ENCODE measurements at places on chromosomes 3 and 15.

DNA sequence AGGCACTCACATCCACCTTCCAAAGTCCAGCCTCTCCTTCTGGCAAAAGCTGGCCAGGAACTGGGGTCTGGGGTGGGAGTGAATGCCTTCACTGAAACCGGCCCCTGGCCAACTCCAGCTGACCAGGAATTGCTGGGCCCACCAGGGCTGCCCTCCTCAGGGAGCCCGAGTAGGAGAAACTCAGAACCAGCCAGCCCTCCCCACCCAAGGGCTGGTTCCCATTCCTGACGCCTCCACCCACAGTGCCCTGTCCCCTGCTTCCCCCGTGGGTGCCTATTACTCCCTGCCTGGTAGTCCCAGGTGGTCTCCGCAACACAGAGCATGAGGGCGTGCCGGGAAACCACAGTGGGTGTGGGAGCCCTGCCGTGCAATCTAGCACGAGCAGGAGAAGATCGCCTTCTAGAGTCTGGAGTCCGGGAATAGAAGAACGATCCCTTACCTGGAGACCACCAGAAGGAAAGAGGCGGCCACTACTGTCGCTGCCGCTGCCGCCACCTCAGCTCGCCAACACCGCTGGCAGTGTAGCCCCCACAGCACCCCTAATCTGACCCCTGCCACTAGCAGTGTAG is 178.8 kb downstream of the POTEB3 start:
- no peak for DNase-seq

GRCh38 chr3:57154470-57155309 is 10.5 kb downstream of the IL17RD start:
- DNase-seq, result no peak

DNA sequence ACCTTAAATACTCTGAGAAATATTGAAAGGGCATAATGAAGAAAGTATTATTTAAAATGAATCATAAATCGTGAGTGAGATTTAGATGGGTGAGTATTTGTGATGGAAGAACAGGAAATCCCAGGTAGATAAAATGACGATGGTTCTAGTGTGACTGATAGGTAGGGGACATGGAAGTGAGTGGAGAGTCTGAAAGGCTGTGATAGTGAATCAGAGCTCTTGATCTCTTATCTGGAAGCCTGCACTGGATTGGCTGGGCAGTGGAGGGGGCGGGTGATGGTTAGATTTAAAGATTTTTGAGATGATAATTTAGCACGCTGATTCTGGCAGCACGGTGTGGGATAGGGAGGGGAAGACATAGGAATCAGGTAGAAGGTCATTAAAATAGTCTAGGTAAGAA is 20.1 kb downstream of the HGD start:
- no peak for DNase-seq

DNA sequence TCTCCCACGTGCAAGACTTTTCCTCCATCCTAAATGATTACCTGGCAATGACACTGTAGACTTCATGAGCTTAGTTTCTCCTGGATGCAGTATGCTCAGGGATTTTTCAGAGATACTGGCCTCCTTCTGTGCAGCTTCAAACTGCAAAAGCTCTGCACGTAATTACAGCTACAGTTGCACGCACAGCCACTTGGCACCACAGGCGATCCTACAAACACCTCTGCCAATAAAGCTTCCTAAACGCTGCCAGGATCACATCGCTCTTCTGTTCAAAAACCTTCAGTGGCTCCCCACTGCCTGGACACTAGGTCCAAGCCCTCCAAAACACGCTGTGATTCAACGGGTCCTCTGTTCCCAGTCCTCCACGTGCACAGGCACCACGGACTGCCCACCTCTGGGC is 49.5 kb downstream of the NUP210 start:
- DNase-seq, result no peak

DNA sequence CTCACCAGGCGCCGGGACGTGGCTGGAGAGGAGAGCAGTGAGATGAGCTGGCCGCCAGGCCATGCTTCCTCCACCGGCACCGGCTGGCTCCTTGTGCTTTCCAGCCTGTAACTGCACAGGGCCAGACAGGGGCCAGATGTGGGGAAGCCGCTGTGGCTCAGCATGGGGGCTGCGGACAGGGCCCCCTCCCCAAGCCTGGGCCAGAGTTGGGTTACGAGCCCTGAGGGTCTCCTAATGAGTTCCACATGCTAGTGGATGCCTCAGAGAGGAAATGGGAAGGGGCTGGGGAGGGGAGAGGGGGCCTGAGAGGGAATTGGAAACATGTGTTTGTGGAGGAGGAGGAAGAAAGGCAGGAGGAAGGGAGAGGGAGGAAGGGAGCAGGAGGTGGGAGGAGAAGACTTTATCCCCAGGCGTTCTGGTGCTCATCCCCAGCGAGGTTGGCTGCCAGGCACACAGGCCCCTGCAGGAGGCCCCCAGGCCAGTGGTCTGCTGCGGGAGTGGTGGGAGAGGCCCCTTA is 11.7 kb upstream of the DUSP7 start:
- DNase-seq, result no peak

- DNase-seq, result no peak
These were observed 11.2 kb downstream of the HRH1 start for GRCh38 chr3:11165476-11165875.

DNA sequence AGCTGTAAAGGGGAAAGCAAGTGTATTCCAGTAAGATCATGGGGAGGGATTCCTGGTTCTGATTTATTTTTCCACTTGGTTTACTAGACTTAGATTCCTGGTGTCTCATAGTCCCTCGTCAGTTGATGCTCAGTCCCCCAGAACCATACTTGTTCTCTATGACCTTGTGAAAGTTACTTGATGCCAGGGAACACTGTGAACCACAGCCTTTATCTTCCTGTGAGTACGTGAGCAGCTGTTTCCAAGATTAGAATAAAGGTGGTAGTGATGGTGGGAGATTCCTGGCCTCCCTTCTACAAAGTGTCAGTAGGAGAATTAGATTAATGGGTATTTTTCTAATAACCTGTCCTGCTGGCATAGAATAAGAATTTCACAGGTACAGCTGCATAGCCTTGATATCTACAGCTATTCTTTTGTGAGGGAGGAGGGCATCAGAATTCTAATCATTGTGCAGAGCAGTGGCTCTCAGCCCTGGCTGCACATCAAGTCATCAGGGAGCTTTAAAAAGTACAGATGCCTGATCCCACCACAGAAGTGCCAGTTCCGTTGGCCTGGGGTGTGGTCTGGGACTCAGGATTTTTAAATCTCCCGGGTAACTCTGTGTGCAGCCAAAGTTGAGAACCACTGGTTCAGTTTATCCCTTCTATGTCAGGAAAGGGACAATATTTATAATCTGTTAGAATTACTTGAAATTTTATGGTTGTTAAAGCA is 20.0 kb downstream of the GPD1L start:
- no peak for DNase-seq

- no peak for DNase-seq
These were observed 74.8 kb upstream of the WDR72 start for GRCh38 chr15:53834214-53834613.

DNA sequence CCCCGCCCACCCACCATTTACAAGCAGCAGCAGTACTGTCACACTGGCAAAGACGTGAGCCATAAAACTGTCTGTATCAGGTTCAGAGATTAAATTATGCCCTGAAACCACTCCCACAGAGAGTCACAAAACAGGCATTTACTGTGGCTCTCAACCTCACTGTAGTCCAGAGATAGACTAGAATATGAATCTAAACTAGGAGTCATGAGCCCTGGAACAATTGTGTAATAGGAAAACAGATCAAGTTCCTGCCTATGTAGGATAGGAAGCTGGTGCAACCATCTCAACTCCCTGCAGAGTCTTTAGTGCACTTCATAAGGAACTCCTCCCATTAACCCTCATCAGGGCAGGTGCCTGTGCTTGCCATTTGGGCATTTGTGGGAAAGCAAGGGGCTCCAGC is 61.7 kb downstream of the FAM227B start:
- no peak for DNase-seq

DNA sequence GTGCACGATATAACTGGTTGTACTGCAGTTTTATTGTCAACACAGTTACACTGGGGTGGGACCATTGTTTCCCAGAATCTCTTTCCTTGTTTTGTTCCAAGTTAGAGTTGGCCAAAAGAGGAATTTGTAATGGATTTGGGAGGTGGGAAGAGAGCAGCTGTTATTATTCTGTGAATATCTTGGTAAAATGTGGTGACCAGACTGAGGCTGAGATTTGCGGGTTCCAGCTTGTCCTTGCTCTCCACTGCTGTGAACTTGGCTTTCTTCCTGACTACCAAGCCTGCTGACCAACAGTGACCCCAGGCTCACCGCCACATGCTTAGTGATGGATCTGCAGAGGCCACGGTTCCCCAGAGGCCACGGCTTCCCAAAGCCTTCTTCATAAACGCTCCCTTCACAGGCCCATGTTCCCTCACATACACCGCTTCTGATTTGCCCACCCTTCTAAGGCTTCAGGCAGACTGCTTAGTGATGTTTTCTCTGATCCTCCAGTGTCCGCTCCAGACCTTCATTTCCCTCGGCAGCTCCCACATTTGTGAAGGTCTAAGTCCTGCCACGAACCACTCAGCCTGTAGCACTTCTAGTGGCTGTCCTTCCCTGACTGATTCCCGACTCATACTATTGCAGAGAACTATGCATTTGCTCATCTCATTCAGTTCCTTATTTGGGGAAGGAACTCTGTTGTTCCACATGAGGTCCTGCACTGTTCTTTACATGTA is 525.5 kb upstream of the RGMA start:
- no peak for DNase-seq

GRCh38 chr3:25428789-25429335 is 799 bp downstream of the RARB start:
- no peak for DNase-seq

DNA sequence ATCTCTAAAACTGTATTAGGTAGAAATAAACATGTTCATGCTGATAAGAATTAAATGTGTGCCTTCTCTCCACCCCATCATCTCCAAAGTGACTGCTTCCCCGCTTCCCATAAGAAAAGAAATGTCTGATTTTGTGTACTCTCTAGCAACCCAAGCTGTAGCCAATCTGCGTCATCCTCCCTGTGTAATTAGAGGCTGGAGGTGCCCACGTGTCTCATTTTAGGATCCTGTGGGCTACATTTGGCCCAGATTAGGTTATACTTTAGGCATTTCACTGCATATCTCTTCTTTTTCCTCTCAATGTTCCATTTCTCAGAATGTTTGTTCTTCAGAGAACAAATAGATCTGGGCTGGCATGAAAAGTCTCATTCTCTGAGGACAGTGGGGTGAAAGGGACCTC is 19.3 kb upstream of the ZNF148 start:
- DNase-seq, result no peak

- no peak for DNase-seq
These were observed 115.2 kb downstream of the TIGIT start for GRCh38 chr3:114408736-114409670.

- no peak for DNase-seq
These were observed 96.7 kb downstream of the SV2B start for GRCh38 chr15:91196768-91197167.

DNA sequence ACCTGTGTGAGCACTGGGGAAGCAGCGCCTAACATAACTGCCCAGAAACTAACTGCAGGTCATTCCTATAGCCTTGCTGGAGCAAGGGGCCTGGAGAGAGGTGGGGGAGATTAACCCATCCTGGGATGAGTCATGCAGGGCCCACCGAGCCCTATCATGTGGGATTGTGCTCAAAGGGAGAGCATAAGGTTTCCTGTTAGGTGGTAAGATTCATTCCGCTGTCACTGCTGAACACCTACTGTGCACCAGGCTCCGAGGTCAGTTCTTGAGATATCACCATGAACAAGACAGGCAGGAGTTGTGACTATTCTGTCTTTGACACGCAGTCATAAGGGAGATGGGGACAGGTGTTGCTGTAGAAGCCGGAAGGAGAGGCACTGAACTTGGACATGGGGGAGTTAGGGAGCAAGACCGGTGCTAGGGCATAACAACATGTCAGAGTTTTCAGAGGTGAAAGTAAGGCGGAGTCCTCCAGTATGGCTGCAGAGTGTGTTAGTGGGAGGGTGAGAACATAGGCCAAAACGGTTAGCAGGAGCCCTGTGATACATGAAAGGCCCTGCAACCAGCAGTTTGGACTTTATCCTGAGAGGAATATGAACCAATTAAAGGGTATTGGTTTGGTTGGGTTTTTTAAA is 2.4 kb downstream of the SLC25A38 start:
- DNase-seq, result no peak

DNA sequence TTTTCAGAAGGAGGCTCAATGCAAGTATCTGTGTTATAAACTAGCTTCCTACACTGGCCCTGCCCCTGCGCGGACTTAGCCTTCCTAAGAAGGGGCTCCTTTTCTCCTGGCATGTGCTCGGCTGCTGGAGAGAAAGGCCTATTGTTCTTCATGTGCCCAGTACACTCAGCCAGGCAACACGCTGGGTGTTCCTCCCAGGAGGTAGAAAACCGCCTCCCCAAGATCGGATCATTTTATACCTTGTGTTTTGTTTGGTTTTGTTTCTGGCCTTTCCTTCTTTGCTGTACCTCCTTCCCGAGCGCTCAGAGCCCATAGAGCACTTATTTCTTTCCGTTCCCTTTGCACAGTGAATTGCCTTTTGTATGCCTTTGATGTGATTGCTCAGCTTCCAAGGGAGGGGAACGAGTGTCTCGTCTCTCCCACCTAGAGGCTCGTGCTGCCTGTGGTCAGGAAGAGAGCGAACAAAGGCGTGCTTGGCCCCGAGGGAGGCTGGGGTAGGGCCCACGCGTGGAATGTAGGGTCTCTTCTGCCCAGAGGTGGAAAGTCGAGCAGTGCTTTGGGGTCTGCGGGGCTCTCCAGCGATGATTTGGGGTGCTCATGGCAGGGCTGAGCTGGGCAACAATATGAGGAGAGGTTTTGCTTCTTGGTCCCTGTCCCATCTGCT is 30.0 kb downstream of the CCNL1 start:
- no peak for DNase-seq

- DNase-seq, result no peak
These were observed 36.5 kb downstream of the HCN4 start for GRCh38 chr15:73331991-73332925.

Data from amniotic stem cell (primary cell).